ENCODE measurements at places on chromosomes 13 and 19.
A peak's percentile ranks its signal among the peaks of the same experiment; 100 is the strongest.

DNA sequence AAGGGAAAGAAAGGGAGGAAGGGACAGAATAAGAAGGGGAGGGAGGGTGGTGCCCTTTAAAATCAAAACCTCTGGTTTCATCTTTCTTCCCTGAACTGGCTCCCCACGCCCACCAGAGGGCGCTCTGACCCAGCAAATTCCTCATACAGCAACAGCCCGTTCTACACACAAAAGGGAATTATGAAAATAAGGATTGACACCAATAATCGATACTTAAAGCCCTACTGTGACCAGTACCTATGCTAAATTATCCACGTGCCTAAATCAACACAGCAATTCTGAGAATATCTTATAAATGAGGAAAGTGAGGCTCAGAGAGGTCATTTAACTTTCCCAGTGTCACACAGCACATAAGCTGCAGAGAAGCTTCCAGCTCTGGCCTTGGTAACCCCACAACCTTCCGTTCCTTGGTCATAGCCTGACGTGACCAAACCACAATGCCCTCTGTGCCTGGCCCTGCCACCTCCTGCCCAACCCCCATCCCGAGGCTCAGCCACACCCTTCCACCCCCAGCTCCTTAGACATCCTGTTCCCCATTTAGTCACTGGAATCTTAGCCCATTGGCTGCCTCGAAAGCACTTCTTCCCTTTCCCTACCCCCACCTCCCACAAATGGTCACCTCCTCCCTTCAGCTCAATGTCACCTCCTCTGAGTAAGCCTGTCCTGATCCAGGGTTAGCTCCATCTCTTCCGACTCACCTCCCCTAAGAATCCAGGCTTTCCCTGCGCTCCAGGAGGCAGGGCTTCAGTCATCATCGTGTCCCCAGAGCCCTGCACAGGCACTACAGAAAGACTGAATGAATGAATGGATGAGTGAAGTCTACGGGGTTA is 34.2 kb upstream of the PNMA8B start:
- peak; percentile 52 for DNase-seq

GRCh38 chr19:10682397-10683063 is 18.7 kb upstream of the QTRT1 start:
- DNase-seq = no peak

- DNase-seq = peak; percentile 70
Observed at GRCh38 chr13:110284779-110285484, 22.0 kb downstream of the COL4A1 start.

DNA sequence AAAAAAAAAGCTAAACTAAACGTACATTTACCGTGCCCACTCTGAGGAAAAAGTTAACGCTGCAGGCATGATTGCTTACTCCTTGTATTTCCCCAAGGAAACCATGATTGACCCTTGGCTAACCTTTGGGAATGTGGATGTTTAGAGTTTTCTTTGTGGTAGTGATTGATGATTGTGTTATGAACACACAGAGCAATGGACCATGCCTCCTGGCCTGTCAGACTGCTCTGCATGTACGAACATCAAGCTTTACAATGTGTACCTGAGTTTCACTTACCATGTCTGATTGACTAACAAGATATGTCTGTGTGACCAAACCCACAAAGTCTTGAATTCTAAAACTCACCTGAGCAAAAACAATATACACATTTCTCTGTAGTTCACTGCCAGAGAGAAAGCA is 35.1 kb downstream of the MYCBP2 start:
- no peak for DNase-seq

DNA sequence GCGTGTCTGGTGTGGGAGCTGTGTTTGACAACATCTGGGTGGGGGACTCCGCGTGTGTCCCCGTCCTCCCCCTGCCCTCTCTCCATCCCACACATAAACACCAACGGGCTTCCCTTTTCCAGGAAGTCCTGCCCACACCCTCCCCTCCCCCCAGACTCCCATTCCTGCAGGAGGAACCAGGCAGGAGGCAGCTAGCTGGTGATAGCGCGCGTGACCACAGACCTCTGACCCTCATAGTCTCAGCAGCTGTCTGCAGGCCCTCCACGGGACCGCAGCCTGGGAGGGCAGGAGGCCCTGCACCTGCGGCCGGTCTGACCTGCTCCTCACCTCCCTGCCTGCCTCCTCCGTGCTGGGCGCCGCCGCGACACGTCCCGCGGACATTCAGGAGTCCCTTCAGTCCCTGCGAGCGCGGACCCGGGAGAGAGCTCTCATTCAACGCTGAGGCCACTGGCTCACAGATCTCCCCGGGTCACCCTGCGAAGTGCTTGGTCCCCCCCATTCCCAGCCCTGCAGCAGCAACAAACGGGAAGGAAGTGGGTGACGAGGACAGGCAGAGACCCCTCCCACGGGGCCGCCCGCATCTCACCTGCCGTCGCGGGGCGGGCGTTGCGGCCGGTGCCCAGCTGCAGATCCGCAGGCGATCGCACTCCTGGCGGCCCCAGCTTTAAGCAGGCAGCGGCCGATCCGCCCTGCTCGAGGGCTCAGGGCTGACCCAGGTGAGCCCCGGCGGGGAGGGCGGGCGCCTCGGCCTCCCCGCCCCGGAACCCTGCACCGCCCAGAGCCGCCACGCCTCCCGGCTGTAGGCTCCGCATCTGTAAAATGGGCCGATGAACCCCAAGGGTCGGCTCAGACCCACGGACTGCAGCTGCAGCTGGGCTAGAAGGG is 1.1 kb upstream of the ACP5 start:
- no peak for DNase-seq

GRCh38 chr13:61040181-61040580 is 375.5 kb downstream of the PCDH20 start:
- no peak for DNase-seq

DNA sequence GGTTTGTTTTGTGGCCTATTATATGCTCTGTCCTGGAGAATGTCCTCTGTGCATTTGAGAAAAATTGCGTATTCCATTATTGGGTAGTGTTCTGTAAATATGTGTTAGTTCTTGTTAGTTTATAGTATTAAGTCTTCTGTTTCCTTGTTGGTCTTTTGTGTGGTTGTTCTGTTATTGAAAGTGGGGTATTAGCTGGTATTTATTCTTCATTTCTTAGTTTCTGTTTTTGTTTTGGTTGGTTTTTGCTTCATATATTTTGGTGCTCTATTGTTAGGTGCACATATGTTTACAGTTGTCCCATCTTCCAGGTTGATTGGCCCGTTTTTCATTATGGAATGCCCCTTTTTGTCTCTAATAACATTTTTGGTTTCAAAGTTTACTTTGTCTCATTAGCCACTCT is 77.3 kb downstream of the DNAJC15 start:
- no peak for DNase-seq
